ENCODE measurements at places on chromosomes 5 and 9.

- no peak for DNase-seq
Observed at GRCh38 chr5:147407094-147407681, 102.7 kb downstream of the DPYSL3 start.

GRCh38 chr5:36878392-36879082, 2.0 kb downstream of the NIPBL start:
- DNase-seq: no peak

DNA sequence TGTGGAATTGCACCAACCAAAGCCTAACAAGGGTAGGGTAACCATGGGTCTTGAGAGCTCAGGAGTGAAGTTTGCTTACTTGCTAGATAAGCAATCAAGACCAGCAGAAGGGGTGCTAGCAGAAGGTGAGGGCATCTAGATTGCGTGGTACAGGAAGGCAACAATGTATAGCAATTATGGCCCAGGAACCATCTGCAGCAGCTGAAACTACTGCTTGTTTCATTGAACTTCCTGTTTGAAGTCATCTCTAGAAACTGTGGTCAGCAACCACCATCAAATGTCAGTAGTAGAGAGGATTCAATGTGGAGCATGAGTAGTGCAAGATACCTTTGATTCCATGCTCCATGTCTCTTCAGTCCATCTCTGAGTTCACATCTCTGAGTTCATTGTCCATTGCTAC, 462.1 kb upstream of the GRAMD2B start:
- DNase-seq: no peak

DNA sequence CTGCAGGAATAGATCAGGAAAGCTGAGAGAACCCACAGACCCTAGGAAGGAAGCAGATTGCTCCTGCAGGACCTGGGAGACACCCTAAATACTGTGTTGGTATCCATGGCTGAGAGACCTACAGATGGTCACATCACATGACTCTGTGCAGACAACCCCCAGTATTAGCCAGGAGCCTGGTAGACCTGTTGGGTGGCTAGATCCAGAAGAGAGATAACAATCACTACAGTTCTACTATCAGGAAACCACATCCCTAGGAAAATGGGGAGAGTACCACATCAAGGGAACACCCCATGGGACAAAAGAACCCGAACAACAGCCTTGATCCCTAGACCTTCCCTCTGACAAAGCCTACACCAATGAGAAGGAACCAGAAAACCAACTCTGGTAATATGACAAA, 24.2 kb upstream of the MELK start:
- no peak for DNase-seq

DNA sequence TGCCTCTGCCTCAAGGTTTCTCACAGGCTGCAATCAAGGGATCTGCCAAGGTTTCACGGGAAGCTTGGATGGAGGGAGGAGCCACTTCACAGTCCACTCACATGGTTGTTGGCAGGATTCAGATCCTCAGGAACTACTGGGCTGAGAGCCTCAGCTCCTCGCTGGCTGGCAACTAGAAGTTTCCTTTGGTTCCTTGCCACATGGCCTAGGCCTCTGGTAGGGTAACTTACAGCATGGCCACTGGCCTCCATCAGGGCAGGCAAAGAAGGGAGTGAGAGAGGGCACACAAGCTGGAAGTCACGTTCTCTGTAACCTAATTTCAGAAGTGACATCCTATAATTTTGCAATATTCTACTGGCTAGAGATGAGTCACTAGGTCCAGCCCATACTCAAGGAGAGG, 32.2 kb downstream of the SPOCK1 start:
- DNase-seq: no peak

DNA sequence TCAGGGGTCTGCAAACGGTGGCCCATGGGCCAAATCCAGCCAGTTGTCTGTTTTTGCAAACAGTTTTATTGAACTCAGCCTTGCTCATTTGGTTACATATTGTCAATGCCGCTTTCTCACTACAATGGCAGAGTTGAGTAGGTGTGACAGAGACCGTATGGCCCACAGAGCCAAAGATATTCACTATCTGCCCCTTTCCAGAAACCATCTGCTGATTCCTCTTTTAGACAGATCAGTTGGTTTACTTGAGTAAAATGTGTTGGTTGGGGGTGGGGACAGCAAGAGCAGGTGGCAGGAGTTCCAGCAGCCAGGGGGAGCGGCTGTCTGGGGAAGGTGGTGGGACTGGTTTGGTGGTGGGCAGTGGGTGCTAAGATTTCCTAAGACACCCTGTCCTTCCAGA, 54.8 kb downstream of the COL27A1 start:
- DNase-seq: no peak

DNA sequence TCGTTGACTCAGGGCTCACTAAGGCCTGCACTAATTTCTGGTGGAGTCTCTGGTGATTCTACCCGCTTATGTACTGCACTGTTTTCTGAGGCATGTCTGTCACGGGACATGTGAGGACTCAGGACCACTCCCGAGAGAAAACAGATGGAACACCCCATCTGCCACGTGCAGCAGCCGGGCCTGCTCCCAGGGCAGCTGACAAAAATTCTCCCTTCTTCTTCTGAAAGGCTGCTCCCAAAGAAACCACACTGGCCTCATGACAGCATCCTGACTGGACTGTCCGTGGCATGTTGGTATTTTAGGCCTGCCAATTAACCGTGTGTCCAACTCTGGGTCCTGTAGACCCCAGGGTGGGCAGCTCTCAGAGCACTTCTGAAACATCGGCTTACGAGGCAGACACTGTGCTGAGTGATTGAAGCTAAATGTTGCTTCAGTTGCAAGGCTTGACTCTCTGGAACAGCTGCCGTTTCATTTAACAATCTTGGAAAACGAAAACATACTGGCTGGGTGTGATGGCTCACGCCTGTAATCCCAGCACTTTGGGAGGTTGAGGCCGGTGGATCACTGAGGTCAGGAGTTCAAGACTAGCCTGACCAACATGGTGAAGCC, 39.0 kb downstream of the FAM240B start:
- DNase-seq: no peak

- DNase-seq: no peak
Observed at GRCh38 chr9:28866951-28867350, 1293.7 kb upstream of the C9orf72 start.

- DNase-seq: no peak
Observed at GRCh38 chr5:177452688-177453638, 6.3 kb downstream of the PRR7 start.

- no peak for DNase-seq
Observed at GRCh38 chr9:119370816-119371215, 1.6 kb upstream of the BRINP1 start.

DNA sequence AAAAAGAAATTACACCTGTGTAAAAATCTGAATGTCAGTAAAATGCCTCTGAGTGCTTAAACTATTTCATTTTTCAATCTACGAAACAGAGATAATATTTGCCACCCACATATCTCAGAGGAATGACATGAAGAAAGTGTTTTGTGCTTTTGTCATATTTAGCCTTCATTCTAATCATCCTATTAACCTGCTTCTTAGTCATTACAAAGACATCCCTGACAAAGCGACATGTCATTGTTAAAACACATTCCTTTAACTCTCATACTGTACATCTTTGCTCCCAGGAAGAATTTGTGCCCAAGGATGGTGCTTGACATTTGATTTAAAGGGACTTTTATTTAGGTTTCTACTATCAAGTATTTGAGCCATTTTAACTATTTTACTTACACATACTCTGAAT, 275.9 kb downstream of the DMRTA1 start:
- no peak for DNase-seq

Measured in type B pancreatic cell (in vitro differentiated cells).